Sigmoid colon (tissue), 7 donors: ENCODE measurements at places on chromosomes 2 and 18. TPM values are rescaled to one million over a fixed set of nuclear protein-coding genes. Genes with fewer than 3 reads are reported as not detected.

ACTG2 gene
- total RNA-seq, result 5,728 TPM

LYPD6 gene
- total RNA-seq, result 1.5 TPM

HOXD1 gene
- total RNA-seq, result 0.16 TPM

ACVR2A gene
- total RNA-seq, result 37.9 TPM

MSTN gene
- 0.83 TPM for total RNA-seq

CD8B2 gene
- not detected for total RNA-seq

CDCA7 gene
- total RNA-seq, result not detected

LOXHD1 gene
- not detected for total RNA-seq

NOTO gene
- not detected for total RNA-seq

PDE11A gene
- 2.6 TPM for total RNA-seq

ARHGEF4 gene
- total RNA-seq, result 22.7 TPM

CRYBA2 gene
- not detected for total RNA-seq

DCC gene
- 0.16 TPM for total RNA-seq

IGFBP2 gene
- 13.0 TPM for total RNA-seq

MPP4 gene
- total RNA-seq, result not detected

OTOS gene
- total RNA-seq, result not detected

ZNF385B gene
- total RNA-seq, result 2.2 TPM

IL36RN gene
- not detected for total RNA-seq

GRCh38 chr18:58754544-58755068 lies 83.3 kb downstream of the MALT1 start:
- no peak for DNase-seq

DNA sequence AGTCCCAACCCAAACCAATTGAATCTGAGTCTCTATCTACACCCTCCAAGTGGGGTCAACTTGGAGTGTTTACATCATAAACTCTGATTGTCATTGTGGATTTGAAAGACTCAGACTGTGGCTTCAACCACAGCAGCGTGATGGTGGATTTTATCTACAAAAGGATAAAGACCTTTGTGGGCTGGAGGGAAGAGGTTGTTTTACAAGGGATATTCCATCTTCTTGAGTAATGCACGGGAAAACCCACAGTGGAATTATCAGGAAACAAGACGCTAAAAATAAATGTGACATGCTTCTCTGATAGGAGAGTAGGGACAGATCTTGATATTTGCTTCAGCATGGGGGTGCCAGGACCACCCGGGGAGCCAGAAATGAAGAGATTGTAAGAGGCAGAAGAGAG lies 93.5 kb downstream of the LPIN1 start:
- no peak for DNase-seq

- no peak for DNase-seq
Observed at GRCh38 chr2:188404341-188405004, 112.8 kb downstream of the GULP1 start.

DNA sequence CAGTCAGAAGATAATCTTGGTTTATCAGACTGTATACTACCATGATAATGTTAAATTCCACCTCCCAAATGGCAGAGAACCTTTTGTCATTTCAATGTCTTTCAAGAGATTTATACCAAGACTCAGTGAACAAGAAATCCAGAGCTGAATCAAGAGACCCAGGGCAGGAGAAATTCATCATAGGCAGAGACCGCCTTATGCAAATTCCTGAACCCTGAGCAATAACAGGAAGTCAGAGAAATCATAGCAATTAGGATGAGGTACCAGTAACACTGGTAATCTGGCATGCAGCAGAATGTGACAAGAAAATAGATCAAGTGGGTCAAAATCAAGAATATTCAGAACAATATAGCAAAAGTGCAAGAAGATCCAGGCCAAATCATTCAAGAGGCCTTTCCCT lies 412.4 kb upstream of the LRATD1 start:
- no peak for DNase-seq

- no peak for DNase-seq
Observed at GRCh38 chr2:217440000-217440399, 562.8 kb downstream of the TNS1 start.

- DNase-seq, result peak; percentile 96
Observed at GRCh38 chr2:237558961-237559641, 7.3 kb upstream of the PRLH start.

DNA sequence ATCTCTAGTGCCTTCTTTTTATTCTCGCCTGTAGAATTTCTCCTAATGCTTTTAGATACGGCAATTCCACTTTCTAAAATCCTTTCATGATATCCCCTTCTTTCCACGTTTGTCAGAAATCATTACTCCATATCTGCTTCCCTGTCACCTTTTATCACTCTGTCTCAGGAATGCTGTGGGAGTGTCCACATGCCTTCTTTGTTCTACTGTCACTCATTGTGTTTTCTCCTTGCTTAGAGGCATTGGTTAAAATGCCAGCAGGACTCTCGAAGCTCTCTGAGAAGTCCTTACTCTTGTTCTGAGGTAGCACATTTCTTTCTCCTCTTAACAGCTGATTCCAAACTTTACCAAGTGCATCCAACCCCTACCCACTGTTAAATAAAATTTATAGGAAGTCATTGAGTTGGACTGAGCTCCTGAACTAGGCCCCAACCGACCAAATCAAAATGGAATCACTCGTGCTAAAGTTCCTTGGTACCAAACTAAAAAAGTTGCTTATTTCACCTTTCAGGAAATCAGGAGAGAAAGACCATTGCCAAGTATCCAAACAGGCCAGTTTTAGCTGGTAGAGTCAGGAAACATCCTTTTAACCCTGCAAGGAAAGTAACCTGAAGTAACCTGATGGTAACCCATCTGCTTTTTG lies 10.6 kb upstream of the GALNT5 start:
- no peak for DNase-seq

GRCh38 chr2:143254110-143254509 lies 124.9 kb downstream of the ARHGAP15 start:
- DNase-seq, result no peak

- DNase-seq, result no peak
Observed at GRCh38 chr2:42872721-42873120, 80.3 kb upstream of the HAAO start.

GRCh38 chr2:180985771-180986395 lies 5.5 kb downstream of the UBE2E3 start:
- DNase-seq, result no peak

DNA sequence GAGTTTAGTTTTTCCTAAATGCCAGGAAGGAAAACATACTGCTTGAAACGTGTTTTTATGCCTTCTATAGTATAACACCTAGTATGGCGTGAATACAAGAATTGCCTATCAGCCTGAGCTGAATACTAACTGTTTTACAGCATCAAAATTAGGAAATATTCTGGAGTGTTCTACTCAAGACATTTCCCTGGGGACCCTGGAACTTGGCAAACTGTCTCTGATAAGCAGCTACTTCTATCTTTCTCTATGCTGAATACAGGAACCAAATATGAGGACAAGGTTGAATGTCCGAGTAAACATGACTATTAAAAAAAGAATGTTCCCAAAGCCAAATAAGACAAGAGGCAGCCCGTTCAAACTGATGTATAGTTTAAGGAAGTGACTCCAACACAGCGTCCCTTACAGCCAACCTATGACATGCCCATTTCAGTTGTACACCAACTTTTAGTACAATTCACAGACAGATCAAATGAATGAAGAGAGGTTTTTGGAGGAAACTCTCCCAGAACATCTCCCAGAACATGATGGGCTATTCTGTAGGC lies 951.3 kb upstream of the ACVR2A start:
- no peak for DNase-seq

- no peak for DNase-seq
Observed at GRCh38 chr2:171762879-171763573, 75.8 kb downstream of the DYNC1I2 start.

DNA sequence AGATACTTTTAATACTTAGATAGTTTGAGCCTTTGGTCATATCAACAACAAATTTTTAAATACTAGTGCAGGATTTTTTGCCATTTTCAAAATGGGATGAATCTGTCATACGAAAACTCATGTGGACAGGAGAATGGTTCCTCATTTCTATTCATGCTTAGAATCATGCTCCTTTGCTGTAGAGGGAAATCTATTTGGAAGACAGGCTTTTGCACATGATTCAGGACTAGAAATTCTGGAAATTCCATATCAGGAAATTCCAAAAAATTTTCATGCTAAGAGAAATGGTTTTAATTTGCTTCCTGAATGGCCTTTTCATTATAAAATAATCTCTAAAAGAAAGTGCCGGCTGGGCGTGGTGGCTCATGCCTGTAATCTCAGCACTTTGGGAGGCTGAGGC lies 39.3 kb downstream of the MOGAT1 start:
- no peak for DNase-seq

DNA sequence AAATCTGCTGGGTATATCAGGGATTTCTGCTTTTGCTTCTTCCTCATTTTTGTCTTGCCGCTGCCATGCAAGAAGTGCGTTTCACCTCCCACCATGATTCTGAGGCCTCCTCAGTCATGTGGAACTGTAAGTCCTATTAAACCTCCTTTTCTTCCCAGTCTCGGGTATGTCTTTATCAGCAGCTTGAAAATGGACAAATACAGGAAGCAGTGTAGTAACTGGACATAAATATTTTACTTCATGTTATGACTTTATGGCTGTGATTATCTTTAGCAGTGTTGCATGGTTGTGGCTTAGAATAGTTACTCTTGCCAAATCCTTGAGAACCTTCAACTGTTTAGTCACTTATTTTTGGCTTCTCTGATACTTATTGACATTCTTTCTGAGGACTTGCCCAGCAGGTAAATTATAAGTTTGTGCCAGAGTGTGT lies 66.2 kb upstream of the DLX2 start:
- no peak for DNase-seq

DNA sequence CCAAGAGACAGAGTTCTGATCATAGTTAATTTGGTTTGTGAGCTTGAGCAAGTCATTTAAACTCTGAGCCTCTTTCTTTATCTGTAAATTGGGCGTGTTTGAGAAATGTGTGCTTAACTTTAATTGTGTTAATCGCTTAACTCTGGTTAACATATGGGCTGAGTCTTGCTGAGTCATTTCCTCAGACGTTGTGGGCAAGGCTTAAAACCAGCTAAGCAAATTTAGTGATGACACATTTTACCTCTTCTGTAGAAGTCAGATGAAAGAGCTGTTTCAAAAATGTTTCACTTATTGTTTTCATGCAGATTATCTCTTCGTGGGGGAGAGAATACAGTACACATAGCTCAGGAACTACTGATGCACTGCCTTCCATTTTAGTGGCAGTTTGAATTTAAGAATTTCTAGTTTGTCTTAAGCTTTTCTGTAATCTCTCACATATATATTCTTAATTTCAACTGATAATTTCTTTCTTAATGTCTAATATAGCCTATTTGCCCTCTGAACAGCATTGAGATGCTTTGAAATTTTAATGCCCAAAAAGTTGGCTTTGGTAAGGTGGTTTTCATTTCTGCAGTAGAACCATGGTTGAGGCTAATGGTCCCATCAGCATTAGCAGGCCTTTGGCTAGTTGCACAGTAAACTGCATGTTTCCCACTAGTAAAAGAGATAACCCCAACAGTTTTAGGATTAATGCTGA lies 34.9 kb downstream of the RAB10 start:
- no peak for DNase-seq

GRCh38 chr2:157421331-157421944 lies 22.5 kb downstream of the CYTIP start:
- no peak for DNase-seq

- DNase-seq, result no peak
Observed at GRCh38 chr2:113157118-113157896, 16.5 kb upstream of the PSD4 start.

GRCh38 chr2:74039611-74040010 lies 54.9 kb downstream of the TET3 start:
- DNase-seq, result no peak

DNA sequence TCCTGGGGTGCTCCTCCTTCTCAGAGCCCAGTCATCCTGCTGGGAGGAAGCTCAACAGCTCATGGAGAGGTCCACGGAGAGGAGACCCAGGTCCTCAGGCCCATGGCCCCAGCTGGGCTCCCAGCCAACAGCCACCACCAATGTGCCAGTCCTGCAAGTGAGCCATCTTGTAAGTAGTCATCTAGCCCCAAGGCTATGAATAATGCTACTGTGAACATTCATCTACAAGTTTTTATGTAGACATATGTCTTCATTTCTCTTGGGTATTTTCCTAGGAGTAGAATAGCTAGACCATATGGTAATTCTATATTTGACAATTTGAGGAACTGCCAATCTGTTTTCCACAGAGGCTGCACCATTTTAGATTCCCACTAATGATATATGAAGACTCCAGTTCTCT lies 166.1 kb downstream of the MTCL1 start:
- DNase-seq, result no peak

- no peak for DNase-seq
Observed at GRCh38 chr18:63146828-63147409, 172.7 kb downstream of the BCL2 start.

- no peak for DNase-seq
Observed at GRCh38 chr18:64659196-64659595, 510.3 kb upstream of the LINC00305 start.

GRCh38 chr2:203887677-203888076 lies 20.1 kb downstream of the CTLA4 start:
- DNase-seq, result no peak
